ENCODE measurements at places on chromosomes 11 and 22. TPM values are rescaled to one million over a fixed set of nuclear protein-coding genes. Genes with fewer than 3 reads are reported as not detected.

GRCh38 chr22:46744581-46744980 lies 6.5 kb upstream of the CERK start:
- peak overlapping the region; percentile 55 for H3K27ac ChIP-seq
- no peak overlapping the region for H3K4me3 ChIP-seq
- H3K36me3 ChIP-seq: no peaks in the 10 kb centered on the region
- DNase-seq: no peak

DNA sequence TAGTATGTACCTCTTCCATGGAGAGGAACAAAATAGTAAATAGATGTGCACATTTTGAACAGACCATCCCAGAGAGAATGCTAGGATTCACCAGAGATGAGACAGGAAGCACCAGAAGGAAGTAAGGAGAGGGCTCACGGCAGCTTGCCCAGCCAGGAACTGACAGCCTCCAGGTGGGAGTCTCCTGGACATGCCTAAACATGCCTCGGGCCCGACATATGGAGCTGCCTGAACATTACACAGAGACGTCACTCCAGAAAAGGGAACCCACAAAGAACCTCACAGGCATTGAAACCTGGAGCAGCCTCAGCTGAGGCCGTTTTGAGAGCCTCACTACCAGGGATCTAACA lies 67.4 kb downstream of the BRD1 start:
- H3K27ac ChIP-seq: peak overlapping the region; percentile 21
- H3K27me3 ChIP-seq: peaks cover 3% of the 10 kb centered on the region
- H3K36me3 ChIP-seq: no peaks in the 10 kb centered on the region
- H3K4me1 ChIP-seq: peaks cover 8% of the 10 kb centered on the region
- no peak for DNase-seq

APOL4 gene
- total RNA-seq: 0.67 TPM

DNA sequence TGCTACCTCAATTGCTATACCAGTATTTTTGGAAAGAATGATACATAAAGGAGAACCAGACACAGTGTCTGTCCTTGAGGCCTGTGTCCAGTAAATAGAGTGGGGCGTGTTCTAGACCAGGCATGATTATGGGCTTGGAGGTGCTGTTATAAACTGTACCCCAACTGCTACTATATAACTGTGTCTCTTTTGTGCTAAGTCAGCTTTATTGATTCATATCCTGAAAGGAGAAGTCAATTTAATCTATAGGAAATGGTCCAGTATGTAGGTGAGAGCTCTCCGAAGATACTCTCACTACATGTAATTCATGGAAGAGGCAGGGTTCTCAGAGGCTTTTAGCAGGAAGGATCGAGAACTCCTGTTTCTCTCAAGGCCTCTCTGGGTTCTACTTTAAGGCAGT lies 334.3 kb downstream of the TMEM135 start:
- H3K27ac ChIP-seq: no peak overlapping the region
- H3K36me3 ChIP-seq: no peaks in the 10 kb centered on the region
- H3K4me3 ChIP-seq: no peak overlapping the region
- H3K4me1 ChIP-seq: peaks cover 11% of the 10 kb centered on the region

PEX16 gene
- total RNA-seq: 26.7 TPM

DNA sequence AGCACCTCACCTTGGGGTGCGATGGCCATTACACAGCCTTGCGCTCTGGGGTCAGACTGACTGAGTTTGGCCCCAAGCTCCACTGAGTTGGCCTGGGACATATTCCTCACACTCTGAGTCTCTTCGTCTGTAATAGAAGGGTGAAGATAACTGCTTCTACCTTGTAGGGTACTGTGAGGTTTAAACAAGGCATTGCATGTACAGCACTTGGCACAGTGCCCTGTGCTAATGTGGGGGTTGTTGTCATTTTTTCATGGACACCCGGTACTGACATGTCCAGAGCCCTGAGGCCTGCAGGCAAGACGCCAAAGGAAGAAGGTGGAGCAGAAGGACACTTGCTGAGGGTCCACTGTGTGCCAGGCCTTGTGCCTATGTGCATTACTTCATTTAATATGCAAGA lies 50.7 kb downstream of the OTOG start:
- H3K36me3 ChIP-seq: no peaks in the 10 kb centered on the region
- H3K27ac ChIP-seq: no peak overlapping the region
- H3K27me3 ChIP-seq: peaks cover 27% of the 10 kb centered on the region
- peaks cover 5% of the 10 kb centered on the region for H3K4me1 ChIP-seq
- no peak overlapping the region for H3K4me3 ChIP-seq

DNA sequence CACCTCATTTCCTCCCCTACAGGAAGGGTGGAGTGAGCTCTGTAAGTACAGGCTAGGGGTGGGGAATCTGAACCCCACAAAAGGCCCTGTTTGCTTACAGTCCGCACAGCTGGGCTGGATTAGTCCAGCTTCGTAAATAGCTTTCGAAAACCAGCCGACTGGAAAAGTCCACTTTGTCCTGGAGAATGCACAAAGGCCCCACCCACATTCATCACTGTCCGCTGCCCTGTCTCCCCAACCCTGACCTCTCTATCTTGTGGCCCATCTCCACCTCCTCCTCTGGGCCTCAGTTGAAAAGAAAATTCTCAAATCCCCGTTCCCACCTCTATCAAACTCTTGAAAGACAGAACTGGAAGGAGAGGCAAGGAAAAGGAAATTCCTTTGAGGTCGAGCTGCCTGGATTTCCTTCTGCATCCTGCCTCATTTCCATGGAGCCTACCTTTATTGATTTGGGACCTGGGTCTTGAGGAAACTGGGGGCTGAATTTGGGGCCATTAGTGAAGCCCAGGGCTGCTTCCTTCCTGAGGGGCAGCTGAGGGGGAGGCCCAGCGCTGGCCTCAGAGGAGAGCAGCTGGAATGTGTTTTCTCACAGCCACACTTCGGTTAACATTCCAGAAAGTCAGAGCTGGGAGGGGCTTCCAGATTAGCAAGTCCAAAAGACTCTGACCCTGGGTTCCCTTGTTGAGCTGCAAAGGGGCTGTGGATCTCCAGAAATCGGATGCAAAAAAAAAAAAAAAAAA lies 147.6 kb downstream of the FBXO7 start:
- H3K36me3 ChIP-seq: no peaks in the 10 kb centered on the region
- peak overlapping the region; percentile 84 for H3K27ac ChIP-seq
- peaks cover 34% of the 10 kb centered on the region for H3K4me1 ChIP-seq
- peak overlapping the region; percentile 64 for H3K4me3 ChIP-seq

DNA sequence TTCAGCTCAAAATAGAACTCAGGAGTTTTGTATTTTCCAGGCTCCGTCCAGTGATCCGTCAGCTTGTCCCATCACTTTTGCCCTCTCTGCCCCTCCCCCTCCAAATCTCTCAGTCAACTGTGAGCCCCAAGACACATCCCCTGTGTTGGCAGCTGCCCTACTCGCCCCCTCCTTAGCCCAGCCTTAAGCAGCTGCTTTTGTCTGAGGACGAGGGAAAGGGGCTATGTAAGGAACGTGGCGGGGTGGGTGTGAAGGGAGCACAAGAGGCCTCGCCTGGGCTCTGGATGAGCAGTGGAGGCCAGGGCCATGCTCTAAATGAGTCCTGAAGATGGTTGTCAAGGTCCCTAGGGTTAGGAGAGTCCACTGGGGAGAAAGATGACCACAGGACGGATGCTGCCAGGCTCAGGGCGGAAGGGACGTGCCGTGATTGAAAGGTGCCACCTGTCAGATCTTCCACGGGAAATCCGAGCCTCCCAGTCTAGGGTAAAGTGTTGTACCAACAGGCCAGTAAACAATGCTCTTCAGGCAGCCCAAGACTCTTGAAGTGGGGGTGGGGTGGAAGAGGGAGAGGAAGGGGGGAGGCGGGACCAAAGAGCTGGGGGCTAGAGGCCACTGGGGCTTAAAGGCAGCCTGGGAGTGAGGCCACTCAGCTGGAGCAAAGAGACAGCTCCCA lies at the start of gene SMTNL1:
TSS of gene SMTNL1 (plus strand) at position 649 of the 673 bp plus-strand sequence. CDS start 5,048 bp downstream, outside the sequence.
- H3K36me3 ChIP-seq: no peaks in the 10 kb centered on the region
- H3K27ac ChIP-seq: no peak within 1 kb of the TSS
- peaks cover 8% of the 10 kb centered on the region for H3K27me3 ChIP-seq
- no peak for DNase-seq

DNA sequence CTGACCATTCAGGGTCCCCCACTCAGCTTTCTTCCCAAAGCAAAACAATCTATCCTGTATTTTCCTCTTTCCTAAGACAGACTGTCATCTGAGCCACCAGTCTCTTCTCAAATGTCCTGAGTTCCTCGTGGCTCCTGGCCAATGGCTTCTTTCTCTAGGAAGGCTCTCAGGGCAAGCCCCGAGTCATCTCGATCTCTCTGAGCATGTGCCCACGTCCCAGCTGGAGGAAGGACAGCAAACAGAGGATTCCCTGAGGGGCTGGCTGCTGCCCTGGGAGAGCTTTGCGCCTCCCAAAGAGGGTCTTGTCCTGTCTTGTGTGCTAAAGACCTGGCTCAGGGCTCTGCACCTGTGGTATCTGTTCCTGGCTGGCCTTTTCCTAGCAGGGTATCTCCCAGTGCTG lies 8.3 kb downstream of the SLC37A2 start:
- H3K4me3 ChIP-seq: peak overlapping the region; percentile 20
- H3K4me1 ChIP-seq: peaks cover 16% of the 10 kb centered on the region
- no peaks in the 10 kb centered on the region for H3K36me3 ChIP-seq
- H3K27ac ChIP-seq: no peak overlapping the region
- DNase-seq: no peak
- H3K27me3 ChIP-seq: peaks cover 26% of the 10 kb centered on the region

GRCh38 chr11:1330473-1330872 lies 21.0 kb upstream of the TOLLIP start:
- DNase-seq: no peak
- no peaks in the 10 kb centered on the region for H3K4me1 ChIP-seq
- no peak overlapping the region for H3K27ac ChIP-seq
- H3K27me3 ChIP-seq: peaks cover 9% of the 10 kb centered on the region
- H3K36me3 ChIP-seq: no peaks in the 10 kb centered on the region

TREH gene
- total RNA-seq: 0.33 TPM

GRCh38 chr11:61671527-61671926 lies 8.7 kb upstream of the DAGLA start:
- no peak for DNase-seq
- peaks cover 34% of the 10 kb centered on the region for H3K27me3 ChIP-seq
- H3K4me1 ChIP-seq: no peaks in the 10 kb centered on the region
- no peak overlapping the region for H3K27ac ChIP-seq
- H3K4me3 ChIP-seq: no peak overlapping the region

DNA sequence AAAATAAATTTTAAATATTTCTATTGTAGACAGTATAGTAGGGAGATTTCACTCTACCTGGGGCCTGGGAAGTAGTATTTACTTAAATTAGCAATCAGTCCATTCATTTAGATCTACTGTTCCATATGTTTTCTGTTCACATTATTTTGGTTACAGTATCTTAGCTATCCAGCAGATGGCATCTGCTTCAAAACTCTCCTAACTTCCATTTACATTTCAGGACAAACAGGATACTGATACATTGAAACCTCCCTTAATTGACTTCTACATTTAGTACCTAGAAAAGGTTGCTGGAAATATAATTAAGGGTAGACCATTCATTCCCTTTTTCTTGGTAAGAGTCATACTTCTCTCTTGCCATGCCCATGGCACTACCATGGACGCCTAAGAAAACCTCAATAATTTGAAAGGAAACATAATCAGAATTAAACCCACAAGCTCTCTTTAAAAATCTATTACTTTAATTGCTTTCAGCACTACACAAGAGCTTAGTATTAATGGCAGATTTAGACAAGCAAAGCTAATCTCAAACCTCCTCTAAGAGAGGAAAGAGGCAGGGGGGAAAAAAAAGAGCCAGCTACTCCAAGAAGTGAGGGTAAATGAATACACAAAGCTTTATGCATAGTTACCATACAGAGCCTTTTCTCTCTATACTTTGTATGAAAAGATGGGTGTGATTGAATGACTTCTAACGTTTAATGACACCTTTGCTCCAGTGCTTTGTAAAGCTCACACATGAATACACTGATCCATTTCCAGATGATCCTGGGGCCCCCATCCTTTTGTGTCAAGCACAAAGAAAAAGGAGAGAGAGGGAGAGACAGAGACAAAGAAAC lies 131.2 kb upstream of the MTMR2 start:
- peaks cover 21% of the 10 kb centered on the region for H3K36me3 ChIP-seq
- peak overlapping the region; percentile 85 for H3K27ac ChIP-seq
- H3K4me1 ChIP-seq: peaks cover 50% of the 10 kb centered on the region
- H3K27me3 ChIP-seq: no peaks in the 10 kb centered on the region
